Mucosa of gallbladder (tissue), 1 donor: ENCODE measurements at places on chromosomes 13 and 19. TPM values are rescaled to one million over a fixed set of nuclear protein-coding genes. Genes with fewer than 3 reads are reported as not detected.

The METTL21C gene
- total RNA-seq, result 0.52 TPM

DNA sequence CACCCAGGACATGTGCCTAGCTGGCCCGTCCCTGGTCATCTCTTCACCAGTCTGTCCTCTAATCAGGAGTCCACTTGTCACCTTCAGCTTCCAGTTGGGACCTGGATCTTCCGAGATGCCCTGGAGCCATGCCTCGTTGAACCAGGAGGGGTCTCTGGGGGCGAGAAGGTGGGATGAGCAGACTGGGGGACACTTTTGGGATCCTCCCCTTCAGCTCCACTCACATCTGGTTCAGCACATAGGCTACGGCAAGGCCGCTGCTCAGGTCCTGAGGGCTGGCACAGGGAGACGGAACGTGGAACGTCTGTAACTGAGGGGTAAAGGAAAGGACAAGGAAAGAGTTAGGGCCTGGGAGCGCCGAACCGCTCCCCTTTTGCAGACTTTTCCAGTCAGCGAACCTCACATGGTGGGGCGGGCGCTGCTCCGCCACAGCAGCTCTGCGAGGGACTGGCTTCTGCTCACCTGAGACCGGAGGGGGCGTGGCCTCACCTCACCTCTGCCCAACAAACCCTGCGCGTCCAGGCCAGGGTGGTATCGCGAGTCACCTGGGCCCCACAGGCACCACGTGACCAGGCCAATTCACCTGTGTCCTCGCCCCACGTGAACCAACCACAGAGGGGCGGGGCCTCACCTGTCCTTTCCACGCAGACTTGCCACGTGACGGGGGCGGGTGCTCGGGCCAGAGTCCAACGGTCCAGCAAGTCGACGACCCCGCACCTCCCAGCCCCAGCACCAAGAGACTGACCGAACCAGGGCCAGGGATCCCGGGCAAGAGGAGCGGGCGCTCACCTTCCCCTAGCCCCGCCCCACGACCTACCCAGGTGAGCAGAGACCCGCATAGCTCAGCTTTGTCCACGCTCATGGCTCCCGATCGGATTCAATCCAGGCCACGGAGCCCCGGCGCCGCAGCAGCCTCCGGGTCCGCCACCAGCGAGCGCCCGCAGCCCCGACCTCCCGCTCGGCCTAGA, at the start of gene HOOK2:
HOOK2 (minus strand) TSS at position 965 of the 968 bp plus-strand sequence; CDS start at position 862, 103 bp downstream.
- DNase-seq, result peak; percentile 94

The NACC1 gene
- total RNA-seq, result 72.0 TPM

- peak; percentile 48 for DNase-seq
Observed at GRCh38 chr13:95644601-95645052, at the start of gene DZIP1. Gene DZIP1, minus strand, starts transcription at chr13:95644706. Its CDS starts 2,677 bp downstream, at chr13:95642029.

The SYCN gene
- 1.1 TPM for total RNA-seq

DNA sequence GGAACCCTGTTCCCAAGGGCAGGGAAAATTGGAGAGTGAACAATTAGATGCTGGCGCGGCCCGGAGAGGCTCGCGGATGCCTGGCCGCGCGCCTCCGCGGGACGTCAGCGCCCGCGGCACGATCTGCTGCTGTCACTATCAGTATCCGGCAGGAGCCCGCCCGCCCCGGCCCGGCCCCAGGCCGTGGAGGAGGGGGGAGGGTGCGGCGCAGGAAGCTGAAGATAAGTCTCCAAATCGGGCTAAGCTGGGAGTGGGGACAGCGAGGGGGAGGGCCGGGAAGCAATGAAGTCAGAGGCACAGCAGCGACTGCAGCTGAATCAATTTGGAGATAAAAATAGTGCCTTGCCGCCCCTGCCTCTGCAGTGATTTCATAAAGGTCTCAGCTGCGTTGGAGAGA, 441.5 kb upstream of the KLF12 start:
- DNase-seq, result peak; percentile 29

The MYO9B gene
- total RNA-seq, result 75.0 TPM

GRCh38 chr19:55433292-55433691, 9.8 kb downstream of the SHISA7 start:
- DNase-seq, result no peak

DNA sequence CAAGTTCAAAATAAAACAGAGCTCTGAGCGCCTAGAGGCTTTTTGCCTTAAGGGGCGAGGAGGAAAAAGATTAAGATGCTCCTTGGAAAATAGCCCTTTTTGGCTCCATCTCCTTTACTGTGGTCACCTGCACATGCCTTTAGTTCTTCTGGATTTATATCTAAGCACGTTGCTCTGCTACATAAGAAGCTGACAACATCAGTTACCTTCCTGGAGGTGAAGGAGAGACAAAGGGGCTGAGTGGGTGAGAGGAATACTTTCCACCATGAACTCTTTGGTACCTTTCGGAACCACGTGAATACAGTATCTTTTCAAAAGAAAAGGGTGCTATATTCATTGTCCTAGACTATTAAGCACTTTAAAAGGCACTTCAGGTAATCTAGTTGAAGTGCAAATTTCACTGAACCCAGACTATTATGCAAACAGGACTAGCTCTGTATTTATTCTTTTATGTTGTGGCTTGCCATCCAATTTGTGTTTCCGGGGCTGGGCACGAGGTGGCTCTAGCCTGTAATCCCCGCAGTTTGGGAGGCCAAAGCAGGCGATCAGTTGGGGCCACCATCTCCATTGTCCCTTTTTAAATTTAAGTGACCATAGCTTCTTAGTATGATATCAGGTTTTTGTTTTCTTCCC, 201.5 kb downstream of the TM9SF2 start:
- DNase-seq, result no peak

The CEACAM3 gene
- total RNA-seq, result 0.78 TPM

The KLF2 gene
- 91.4 TPM for total RNA-seq
